ENCODE measurements at places on chromosomes 4 and X. TPM values are rescaled to one million over a fixed set of nuclear protein-coding genes. Genes with fewer than 3 reads are reported as not detected.

DNA sequence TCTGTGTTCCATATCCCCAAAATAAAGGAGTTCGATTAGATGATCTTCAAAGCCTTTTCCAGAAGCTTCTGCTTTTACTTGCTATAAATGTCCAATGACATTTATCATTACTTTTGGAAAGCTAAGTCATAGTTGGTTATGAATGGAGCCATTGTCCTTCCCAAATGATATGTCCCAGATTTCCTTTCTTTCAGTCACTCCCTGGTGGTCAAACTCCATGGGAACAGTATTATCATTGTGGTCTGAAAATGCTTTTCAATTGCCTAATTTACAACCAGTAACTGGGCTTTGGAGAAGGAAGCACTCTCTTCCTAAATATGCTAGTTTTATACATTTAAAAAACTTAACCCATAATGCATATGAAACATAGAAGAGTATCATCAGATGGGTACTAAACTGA is 571.5 kb upstream of the AMOT start:
- DNase-seq: no peak

- no peak for DNase-seq
Observed at GRCh38 chrX:134734466-134734952, 76.2 kb upstream of the PLAC1 start.

DNA sequence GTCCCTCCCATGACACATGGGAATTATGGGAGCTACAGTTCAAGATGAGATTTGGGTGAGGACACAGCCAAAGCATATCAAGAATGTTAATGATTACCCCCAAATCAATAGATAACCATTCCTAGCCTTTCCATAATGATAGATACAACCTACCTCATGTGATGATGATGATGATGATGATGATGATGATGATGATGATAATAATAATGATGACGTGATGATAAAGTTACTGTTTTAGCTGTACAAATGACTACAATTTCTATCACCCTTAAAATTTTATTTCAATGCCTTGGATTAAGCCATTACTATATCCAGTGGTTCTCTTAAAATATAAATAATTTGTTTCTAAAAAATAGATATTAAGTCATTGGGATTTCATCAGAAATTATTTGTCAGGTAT is 55.2 kb upstream of the NLGN4X start:
- DNase-seq: no peak

GRCh38 chrX:51837921-51838320 is 55.5 kb upstream of the MAGED1 start:
- no peak for DNase-seq

RRAGB gene
- 6.4 TPM for total RNA-seq

ZNF275 gene
- total RNA-seq: 17.2 TPM

GRCh38 chrX:47796433-47796906 is 40.2 kb upstream of the ZNF81 start:
- DNase-seq: no peak

HOPX gene
- total RNA-seq: 60.2 TPM

DNA sequence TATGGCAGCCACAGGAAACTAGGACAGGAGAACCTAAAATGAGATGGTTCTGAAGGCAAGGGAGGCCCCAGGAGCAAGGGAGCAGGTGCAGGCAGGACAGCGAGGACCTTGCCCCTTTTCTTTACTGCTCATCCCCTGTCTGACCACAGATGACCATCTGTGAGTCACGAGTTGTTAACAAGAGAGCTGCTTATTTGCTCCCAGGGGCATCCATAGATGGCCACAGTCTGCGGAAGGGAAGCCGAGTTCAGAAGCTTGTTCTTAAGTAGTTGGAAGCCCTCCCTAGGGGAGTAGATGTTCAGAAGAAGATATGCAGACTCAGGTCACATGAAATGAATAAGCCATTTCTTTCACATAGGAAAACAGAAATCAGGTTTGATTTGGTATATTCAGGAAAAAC is 69.4 kb downstream of the EVC2 start:
- DNase-seq: no peak

- no peak for DNase-seq
Observed at GRCh38 chr4:77209012-77209411, 52.0 kb downstream of the CCNG2 start.

DNA sequence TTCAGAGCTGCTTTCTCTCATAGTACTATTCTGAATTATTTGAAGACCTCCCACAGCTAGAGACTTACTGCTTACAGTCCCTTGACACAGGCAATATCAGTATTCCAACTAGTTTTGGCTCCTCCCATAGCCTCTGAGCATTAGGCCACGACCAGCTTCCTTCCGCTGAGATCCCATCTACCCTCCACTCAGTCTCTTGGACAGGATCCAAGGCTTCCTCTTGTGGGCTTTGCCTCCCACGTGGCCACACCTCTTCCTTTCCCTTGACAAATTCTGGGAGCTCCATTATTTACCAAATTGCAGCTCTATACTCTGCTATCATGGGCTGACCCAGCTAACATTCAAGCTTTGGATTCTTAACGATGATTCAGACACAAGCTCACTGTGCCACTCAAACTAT is 470.4 kb upstream of the GALNT7 start:
- no peak for DNase-seq

RPS6KA6 gene
- total RNA-seq: 0.27 TPM

GRCh38 chr4:25950461-25951389 is 36.7 kb downstream of the SMIM20 start:
- DNase-seq: no peak

GRCh38 chr4:175752664-175753063 is 59.4 kb downstream of the GPM6A start:
- no peak for DNase-seq

DNA sequence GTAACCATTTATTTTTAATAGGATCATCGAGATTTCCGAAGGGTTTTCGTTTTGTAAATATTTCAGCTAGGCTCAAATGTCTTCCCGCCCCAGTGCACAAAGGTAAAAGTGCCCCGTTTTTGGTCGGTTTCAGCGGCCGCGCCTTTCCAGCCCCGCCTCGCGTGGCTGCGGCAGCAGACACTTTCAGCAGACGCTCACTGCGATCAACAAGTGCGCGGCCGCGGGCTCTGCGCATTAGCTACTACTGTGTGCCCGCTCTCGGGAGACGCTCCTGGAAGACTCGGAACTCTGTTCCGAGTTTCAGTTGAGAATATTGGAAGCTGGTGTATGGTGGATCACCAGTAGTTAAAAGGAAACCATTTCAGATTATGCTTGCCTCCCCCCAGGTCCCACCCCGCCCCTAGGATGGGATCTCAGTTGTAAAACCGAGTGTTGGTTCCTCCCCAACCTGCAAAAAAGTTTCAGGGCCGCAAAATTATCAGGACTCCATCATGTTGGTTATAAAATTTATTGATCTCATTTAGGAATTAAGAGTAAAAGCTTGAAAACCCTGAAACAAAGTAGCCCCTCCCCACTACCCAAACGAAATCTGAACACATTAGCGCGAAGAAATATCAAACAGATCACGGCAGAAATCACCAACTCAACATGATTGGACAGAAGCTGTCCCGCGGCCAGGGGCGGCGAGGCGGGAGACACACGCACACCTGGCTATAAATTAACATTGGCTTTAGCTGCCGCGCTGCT is 2.2 kb downstream of the SOX3 start:
- DNase-seq: no peak

KLHL13 gene
- total RNA-seq: 0.05 TPM

SLC38A5 gene
- total RNA-seq: 146 TPM

DNA sequence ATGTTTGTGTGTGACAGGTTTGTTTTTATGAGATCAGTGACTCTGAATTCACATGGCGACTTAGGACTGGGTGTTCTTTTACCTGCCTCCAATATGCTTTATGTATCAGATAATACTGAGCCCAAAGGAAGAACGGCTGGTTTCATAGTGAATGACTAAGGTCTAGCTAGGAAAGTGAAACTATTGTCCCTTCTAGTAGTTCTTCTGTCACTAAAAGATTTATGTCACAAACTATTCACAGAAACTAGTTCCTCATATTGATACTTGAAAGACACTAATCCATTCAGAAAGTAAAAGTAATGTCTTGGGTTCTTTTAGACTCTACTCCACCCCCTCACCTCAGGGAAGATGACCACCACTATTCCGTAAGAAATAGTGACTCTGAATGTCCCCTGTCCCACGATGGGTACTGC is 81.7 kb downstream of the EGF start:
- DNase-seq: no peak

APBB2 gene
- total RNA-seq: 0.73 TPM

DNA sequence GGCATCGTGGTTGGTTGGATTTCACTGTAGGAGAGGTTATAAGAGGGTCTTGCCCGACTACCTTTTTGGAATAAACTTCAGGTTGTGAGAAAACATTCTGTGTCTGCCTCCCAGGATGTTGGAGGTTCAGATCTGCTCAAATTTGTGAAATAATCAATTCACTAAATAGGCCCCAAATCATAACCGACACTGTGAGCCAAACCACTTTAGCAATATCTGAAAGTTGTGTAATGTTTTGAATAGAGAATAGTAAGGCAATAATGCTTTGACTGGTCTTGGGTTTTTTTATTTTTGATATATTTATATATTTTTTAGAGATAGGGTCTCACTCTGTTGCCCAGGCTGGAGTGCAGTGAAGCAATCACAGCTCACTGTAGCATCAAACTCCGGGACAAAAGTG is 131.2 kb downstream of the GLRA3 start:
- no peak for DNase-seq

DNA sequence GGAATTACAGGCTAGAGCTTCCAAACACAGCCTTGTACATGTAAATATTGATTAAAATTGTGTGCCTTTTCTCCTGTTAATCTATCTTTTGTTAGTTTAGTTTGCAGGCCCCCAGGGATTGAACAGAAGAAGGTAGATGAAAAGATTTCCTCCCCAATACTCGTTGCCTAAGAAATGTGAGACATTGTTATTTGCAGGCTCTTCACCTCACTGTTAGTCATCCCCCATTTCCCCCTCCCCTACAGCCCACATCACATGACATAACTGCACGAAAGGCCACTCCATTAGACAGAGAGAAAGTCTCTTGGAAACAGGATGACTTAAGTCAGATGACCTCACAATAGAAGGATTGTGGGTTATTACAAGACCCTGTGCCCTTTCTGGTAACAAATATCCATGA is 13.3 kb upstream of the MID1 start:
- no peak for DNase-seq

DNA sequence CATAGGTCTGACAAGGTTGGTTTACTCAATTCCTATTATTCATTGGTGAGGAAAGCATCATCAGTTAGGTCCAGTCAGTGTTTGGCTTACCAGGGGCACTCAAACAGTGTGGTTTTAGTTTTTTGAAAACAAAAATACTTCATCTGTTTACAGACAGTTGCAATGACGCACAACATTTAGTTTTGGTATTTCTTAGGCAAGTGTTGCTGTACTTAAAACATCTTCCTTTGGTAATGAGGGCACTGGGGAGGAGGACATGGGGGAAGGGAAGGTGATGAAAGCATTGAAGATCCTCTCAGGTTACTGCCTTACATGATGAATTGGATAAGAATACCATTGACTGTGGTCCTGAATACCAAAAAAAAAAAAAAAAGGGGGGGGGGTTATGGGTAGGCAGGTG is 93.7 kb upstream of the MAOA start:
- DNase-seq: no peak

DNA sequence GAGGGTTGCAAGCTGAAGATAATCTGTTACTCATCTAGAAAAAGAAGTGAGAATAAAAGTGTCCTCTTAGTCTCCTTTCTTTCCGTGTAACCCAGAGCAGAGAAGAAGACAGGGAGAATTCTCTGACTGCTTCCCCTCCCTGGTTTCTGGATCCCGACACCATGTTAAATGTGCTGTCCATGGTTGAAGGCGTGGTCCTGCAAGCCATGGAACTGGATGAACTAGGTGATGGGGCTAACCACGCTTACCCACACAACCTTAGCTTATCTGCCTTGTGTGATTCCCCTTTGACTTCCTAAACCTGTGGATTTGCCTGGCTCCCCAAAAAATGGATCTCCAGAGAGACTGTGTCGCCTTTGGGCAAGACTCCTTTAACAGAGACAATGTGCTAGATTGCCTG is 907.6 kb downstream of the FSTL5 start:
- DNase-seq: no peak

DNA sequence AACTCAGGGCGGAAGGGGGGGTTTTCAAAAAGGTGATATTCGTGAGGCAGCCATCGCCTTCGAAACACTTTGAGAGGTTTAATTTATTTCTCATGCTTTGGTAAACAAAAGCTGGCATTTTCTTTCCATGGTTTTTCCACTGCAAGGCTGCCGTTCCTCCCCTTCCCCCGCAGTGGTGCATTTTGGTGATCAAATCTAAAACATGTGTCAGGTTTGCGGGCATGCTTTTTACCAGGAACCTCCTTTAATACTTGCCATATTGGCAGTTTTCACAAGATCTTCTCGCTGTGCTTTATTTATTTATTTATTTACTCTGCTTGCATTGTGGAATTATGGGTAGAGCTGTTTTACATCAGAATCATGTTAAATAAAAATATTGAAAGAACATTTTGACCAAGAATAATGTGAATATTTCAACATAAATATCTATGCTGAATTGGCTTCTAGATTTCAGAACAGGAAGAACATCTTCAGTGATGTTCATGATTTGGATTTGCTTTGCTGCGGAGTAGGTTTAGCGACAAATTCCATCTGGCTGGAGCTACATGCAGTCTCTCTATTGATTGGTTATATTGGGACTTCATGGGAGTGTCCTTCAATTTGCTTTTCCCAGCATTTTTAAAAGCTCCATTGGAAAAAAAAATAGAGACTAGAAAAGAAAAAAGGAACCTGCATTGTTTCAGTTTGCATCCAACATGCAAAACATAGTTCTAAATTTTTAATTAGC is 54.4 kb downstream of the STOX2 start:
- DNase-seq: no peak

- no peak for DNase-seq
Observed at GRCh38 chrX:103722505-103722904, 11.8 kb downstream of the TMEM31 start.

YTHDC1 gene
- 79.9 TPM for total RNA-seq

NXF2B gene
- not detected for total RNA-seq

DNA sequence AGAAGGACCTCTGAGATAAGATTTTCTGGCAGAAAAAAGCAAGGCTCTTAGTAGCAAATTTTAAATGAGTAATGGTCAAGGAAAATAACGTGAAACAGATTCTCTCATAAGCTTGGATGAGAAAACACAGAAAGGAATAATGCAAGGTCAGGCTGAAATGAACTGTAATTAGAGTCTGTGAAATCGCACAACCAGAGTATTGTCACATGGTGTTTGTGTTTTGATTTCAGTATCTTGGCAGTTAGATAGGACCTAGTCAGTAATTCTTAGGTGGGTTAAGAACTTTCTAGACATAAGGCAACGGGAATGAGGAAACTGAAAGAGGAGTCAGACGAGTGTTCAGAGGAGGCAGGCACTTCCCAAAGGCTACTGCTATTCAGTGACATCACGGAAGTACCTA is 34.6 kb downstream of the LIMCH1 start:
- no peak for DNase-seq

DNA sequence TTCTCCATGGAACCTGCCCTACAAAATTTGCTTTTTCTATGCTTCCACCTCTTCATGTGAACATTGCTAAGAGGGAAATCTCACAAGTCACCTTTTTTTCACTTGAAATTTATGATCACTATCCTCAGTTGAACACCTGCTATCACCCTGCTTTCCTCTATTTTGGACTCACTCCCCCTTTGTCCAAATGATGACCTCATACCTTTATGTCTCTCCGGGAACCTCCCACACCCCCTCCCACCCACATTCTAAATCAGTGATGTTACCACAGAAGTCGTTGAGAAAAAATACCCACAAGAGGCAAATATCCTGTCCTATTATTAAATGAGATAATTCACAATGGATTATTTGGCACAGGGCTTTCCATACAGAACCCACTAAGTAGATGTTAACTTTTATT is 156.5 kb downstream of the RNF150 start:
- DNase-seq: no peak

All from activated T-helper 2 cell treated with anti-CD3 and anti-CD28 coated beads, Interferon-gamma antibody, Interleukin-2, Interleukin-4, amounts not matched to agents 10 μg/mL and 5 μg/mL and 100 μg/mL, durations not matched to agents 14 hours and 24 hours and 36 hours (primary cell).